Amniotic stem cell (primary cell): ENCODE measurements at places on chromosomes 3 and 15.

DNA sequence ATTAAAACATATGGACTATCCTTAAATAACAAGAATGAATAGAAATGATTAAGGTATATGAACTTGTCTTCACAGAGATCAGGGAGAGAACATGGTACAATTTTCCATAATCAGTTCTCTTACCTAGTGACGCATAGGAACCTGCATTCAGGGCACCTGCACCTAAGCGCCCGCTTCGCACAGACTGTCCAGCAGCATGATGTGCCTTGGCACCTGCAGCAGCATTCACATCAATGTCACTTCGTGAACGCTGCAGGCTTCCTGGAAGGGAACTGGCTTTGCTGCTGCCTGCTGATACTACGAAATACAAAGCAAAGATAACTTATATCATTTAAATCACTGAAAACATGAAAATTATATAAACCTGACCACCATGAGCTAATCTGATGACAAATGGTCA, 115.2 kb downstream of the CLASP2 start:
- DNase-seq: no peak

GRCh38 chr3:132317229-132317948, at the start of gene ACP3:
TSS of gene ACP3 (plus strand) at chr3:132317407. CDS start at chr3:132317457, 50 bp downstream.
- DNase-seq: no peak

DNA sequence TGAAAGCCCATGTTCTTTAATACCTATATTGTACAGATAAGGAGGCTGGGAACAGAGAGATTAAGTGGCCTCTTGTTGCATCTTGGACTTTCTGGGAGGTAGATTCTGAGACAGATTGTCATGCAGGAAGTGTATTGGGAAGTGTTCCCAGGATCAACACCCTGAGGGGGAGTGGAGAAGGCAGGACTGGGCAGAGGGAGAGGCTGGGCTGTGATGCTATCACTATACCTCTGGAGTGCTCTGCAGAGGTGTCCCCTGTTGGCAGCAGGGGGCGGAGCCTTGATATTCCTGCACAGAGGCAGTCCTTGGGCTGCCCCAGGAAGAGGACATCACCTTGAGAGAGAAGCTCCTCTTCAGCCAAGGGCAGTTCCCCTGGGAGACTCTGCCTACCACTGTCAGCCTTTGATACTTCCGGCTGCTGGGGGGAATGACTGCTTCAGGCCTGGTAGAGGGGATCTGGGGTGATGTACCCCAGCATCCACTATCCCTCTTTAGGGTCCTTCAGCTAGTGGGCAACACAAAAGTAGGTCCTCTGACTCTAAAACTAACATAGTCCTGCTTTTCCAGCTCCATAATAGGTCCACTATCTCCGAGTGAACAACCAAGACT, 97.4 kb upstream of the RNU6-1 start:
- no peak for DNase-seq

GRCh38 chr3:64360280-64360679, 135.0 kb upstream of the PRICKLE2 start:
- DNase-seq: no peak

- DNase-seq: no peak
Observed at GRCh38 chr3:173857154-173857553, 459.6 kb downstream of the NLGN1 start.

GRCh38 chr15:33326908-33327307, 16.1 kb downstream of the RYR3 start:
- DNase-seq: no peak

GRCh38 chr3:128329491-128330213, 137.0 kb downstream of the DNAJB8 start:
- no peak for DNase-seq

DNA sequence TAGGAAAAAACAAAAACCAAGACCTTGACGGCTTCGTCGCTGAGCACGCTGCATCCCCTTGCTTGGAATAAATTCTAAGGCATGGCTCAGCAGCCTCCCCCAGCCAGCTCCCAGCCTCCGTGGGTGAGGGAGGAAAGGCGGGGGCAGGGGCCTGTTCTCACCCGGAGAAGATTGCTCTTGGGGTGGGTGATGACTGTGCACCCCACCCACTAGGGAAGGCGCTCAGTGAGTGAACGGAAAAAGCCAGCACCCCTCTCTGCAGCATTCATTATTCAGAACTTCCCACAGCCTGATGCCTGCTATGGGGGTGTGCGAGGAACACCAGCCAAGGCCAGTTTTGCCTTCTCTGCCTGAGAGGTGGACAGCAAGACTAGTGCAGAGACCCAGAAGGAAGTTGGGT, 19.3 kb upstream of the NTRK3 start:
- DNase-seq: no peak

DNA sequence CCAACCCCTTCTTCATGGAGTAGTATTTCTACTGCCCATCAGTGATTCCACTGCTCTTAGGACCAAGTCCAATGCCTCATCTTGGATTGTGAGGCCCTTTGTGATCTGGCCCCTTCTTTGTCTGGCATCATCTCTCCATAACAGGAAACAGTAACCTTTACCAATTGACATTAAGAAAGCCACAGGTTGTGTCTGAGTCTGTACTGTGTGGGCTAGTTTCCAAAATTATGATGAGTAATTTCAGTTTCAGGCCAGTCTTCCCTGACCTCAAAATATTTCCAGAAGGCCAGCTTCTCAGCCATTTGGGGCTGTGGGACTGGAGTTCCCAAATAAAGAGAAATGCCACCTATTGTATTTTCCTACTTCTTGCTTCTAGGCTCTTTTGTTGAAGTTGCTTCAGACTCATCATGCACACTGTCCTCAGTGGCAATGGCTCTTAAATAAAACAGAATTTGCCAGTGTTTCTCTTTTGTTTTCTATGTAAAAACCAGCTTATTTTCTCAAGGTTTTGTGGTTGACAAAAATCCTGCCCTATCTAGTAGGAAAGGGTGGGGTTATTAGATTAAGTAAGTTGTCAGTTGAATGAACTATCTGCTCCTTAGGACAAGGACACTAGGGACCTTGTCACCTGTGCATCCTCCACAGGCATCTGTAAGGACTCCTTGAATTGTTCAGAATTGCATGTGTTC, 47.0 kb upstream of the ACKR4 start:
- peak; percentile 6 for DNase-seq

- DNase-seq: no peak
Observed at GRCh38 chr3:140906785-140907184, 34.9 kb upstream of the SLC25A36 start.

- no peak for DNase-seq
Observed at GRCh38 chr3:11826628-11827265, 19.9 kb downstream of the TAMM41 start.

DNA sequence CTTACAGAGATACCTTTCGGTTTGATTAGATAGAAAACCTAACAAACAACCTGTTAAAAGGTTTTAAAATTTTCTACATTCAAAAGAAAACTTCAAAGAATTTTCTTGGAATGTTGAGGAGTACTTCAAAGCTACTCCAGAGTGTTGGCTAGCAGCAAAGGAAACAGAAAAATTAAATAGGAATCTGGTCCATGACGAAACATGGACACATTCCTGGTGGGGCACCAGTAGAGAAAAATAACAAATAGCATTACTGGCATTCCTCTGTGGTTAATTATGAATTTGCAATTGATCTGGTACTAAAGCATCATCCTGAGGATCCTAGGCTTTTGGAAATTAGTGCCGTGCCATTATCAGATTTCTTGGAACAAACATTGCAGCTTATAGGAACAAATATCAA, 59.5 kb upstream of the DPPA4 start:
- no peak for DNase-seq

- DNase-seq: peak; percentile 64
Observed at GRCh38 chr15:70474471-70475406, 288.6 kb downstream of the UACA start.

DNA sequence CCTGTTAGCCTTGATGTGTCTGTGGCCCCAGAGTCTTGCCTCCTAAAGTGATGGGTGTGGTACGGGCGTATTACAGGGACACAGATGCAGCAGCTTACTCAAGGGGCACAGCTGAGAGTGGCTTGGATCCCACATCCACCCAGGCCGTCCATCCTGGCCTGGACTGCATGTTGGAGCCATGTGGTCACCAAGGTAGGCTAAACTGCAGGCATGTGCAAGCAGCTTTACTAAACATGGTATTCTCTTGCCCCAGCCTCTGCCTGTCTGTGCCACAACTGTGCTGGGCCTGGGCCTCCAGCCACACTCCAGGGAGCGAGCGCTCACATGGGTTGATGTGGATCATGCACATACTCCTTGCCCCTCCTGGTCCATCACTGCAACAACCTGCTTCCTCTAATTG, 6.1 kb upstream of the GPR62 start:
- DNase-seq: no peak

DNA sequence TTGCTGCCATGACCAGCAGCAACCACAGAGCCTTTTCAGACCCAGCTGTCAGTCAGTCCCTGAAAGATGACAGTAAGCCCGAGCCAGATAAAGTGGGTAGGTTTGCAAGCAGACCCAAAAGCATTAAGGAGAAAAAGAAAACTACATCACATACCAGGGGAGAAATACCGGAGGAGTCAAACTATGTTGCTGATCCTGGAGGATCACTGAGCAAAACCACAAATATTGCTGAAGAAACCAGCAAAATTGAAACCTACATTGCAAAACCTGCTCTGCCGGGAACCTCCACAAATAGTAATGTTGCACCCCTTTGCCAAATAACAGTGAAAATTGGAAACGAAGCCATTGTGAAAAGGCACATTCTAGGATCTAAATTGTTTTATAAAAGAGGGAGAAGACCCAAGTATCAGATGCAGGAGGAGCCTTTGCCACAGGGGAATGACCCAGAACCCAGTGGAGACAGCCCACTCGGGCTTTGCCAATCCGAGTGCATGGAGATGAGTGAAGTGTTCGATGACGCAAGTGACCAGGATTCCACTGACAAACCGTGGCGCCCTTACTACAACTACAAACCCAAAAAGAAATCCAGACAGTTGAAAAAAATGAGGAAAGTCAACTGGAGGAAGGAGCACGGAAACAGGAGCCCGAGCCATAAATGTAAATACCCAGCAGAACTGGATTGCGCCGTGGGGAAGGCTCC, 42.1 kb upstream of the RASA2 start:
- no peak for DNase-seq

DNA sequence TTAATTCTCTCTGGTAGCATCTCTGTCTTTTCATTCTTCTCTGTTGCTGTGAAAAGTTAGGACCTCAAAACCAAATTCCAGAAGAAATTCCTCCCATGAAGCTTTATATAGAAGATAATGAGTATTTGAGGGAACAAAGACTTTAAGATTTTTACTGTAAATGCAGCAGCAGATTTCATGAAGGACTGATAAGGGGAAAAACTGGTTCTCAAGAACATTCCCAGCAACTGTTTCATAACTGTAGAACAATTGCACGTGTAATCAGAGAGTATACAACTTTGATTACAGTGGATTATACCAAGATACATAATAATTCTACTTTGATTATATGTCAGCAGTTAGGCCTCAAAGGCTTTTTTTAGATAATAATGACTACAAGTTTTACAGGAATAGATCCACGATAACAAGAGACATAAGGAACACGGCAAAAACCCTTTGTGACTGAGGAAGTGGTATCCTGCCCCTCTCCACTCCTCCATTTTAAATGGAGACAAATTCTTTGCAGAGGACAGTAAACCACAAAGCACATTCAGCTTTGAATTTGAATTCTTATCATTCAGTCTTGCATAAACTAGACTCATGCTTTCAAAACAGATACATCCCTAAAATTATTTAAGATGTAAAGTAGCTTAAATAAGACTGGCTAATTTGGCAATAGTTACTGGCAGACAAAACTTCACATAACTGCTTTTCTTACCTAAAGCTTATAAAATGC, 42.9 kb upstream of the DIPK2A start:
- no peak for DNase-seq

- no peak for DNase-seq
Observed at GRCh38 chr3:120599211-120599610, 3.1 kb downstream of the NDUFB4 start.

- no peak for DNase-seq
Observed at GRCh38 chr15:86691091-86691663, 611.5 kb downstream of the AGBL1 start.

DNA sequence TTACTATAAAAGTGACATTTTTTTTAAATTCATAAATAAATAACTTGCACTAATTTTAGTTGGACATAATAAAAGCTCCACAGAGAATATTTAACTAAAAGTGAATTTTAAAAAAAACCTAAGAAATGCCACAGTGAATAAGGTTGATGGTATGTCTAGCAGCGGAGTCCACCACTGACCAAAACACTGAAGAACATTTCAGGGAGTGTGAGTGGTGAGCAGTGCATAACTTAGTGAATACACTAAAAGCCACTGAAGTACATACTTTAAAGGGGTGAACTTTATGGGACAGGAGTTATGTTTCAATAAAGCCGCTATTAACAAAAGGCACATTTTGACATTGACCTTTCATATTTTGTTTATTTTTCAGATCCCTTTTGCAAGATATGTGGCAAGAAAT, 32.3 kb downstream of the SRP14 start:
- DNase-seq: peak; percentile 46

DNA sequence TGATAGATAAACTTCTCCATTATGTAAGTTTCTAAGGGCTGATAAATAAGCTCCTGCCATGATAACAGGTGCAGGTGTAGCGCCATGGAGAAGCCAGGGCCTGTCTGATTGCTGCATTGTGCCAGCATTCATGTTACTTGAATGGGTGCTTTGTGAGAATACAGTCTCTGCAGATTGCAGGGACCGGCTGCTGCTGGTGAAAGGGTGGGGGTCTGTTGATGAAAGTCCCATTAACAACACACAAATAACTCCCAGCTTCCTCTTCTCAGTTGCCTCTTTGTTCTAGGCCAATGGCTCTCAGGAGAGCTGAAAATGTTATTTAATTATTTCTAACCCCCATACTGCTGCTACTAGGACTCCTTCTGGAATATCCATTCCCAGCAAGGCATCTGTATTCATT, 77.2 kb downstream of the RTP4 start:
- no peak for DNase-seq

GRCh38 chr3:54878145-54878544, 49.7 kb downstream of the LRTM1 start:
- DNase-seq: no peak

DNA sequence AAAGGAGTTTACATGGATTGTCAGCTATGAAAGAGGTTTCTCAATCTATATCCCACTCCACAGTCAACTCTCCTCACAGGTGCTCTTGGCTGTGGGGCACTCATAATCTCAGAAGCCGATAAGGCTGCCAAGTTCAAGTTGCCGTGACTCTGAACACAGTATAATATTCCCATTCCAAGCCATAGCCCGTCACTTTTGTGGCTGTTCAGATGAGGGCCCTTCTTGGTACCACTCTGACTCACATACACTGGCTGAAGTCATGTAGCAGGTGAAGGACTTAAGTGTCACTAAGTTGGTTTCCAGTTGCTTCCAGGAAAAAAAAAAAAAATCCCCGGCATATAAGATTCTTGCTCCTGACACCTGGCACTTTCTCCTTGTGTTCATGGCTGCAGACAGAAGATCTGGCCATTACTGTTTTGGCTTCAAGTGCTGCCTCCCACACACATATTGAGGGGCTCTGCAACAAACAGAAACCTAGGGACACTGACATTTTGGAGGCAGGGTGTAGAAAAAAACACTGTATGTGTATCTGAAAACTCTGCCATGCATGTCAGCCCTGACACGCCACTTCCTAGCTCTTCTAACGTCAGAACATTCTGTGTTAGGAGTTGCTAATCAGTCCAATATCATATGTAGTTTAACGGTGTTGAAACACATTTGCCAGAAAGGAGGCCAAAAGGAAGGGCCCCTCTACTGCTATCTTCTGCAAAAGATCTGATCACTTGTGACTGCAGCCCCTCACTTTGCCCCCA, 170.2 kb upstream of the ICE2 start:
- no peak for DNase-seq
